ENCODE measurements at places on chromosomes 13 and 19.

DNA sequence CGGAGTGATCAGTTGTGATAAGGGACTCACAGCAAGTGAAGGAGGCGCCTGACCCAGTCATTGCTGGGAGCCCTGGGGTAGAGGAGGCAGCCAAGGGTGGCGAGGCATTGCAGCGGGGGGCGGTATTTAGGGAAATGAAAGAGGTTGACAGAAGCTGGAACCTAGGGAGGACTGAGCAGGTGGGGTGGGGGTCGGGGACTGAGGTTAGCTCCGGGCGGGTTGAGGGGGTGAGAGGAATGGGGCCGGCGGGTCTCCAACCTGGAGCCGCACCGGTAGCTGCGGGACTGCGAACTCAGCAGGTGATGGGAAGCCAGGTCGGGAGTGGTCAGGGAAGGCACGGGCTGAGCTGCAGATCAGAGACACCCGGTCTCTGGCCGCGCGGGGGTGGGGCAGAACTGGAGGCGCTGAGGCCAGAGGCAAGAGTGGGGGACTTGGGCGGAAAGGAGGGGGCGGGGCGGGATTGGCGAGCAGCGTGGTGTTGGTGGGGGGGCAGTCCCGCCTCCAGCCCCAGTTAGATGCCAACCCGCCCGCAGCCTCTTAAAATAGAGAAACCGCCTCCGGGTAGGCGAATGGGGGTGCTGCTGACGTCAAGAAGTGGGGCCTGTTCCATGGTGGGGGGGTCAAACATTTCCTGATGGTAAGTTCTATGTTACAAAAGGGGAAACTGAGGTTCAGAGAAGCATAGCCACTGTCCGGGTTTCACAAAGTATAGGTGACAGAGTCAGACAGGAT lies 1.5 kb downstream of the MAST3 start:
- no peak for DNase-seq

DNA sequence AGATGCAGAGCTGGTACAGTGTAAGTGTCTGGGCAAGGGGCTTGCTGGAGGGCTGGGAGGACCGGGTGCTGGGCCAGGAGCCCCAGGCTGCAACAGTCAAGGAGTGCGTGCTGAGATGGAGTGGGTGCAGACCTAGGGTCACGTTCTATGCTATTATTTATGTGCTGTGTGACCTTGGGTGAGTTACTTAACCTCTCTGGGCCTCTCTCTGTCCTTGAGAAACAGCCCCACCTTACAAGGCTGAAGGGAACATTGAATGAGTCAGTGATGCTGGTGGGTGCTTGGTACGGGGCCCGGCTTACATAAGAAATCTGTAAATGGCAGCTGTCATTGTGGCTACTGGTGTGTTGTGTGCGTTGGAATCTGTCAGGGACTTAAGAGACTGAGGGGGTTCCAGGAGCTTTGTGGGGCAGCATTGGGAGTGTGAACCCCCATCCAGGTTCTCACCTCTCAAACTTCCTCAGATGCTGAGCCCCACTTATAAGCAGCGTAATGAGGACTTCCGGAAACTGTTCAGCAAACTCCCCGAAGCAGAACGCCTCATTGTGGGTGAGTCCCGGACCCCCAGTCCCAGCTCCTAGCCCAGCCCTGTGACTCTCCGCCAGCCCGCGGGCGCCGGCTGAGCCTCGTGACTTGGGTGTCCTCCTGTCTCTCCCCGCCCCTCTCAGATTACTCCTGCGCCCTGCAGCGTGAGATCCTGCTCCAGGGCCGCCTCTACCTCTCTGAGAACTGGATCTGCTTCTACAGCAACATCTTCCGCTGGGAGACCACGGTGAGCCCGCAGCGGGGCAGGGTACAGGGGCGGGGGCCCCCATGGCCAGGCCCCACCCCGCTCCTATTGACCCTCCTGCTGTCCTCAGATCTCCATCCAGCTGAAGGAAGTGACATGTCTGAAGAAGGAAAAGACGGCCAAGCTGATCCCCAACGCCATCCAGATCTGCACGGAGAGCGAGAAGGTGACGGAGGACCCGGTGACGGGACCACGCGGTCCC lies 9.6 kb downstream of the GRAMD1A start:
- no peak for DNase-seq

DNA sequence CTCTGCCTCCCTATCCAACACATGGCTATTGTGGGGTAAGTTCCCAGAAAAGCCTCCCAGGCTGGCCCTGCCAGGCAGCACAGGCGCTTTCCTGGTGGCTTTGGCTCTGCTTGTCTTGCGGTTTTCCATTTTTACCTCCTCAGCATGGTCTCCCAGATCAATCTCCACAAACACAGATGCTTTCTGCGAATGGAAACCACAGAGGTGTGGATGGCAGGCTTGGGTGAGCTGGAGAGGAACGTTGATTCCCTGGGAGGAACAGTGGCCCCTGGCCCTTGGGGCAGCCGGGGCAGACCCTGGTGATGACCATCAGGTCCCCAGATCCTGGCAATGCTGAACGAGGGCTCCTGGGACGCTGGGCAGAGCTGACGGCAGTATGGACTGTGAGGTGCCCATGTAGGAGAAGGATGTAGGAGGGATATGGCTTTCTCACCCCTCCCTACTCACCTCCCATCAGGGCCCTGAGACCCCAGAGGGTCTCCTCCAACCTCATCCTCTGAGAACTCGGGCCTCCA lies 6.6 kb downstream of the C13orf46 start:
- DNase-seq: peak; percentile 6

- no peak for DNase-seq
Measured at GRCh38 chr13:29532116-29532515, 63.4 kb downstream of the SLC7A1 start.

- DNase-seq: no peak
Measured at GRCh38 chr19:7214324-7215089, 79.7 kb downstream of the INSR start.

DNA sequence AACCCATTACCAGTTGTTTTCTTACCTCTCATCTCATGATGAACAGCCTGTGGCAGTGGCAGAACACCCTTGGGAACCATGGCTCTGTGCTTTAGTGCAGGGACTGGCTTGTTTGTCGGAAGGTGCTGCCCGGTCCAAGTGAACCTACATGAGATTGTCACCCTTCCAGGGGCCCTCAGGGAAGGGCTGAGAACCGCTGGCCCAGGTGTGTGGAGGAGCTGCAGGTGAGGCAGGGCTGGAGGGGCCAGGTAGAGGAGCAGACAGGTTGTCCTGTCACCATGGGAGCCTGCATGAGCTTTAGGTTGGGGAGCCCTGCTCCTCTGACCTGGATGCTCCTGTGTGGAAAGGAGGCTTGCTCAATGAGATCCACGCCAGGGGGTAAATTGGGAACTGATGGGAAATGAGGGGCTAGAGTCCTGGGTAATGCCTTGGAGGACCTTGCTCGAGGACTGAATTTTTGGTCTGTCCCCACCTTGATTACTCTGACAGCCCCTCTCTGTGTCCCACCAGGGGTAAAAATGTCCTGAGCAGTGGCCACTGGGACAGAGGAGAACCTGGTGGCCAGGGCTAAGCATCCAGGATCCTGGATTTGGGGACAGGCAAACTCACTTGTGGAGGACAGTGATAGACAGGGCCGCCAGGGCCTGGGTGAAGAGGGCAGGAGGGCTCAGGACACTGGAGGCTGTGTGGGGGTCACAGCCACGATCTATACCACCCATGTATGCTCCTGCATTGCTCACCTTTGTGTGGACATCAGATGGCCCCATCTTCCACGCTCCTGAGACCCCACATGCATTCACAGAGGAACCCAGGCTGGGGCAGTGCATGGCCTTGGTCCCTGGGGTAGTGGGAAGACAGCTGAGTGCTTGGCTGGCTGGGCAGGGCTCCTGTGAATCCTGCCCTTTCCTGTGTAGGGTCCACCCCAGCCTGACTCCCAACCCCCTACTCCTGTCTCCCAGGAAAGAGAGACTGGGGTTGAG lies 24.1 kb upstream of the CEACAM1 start:
- no peak for DNase-seq

DNA sequence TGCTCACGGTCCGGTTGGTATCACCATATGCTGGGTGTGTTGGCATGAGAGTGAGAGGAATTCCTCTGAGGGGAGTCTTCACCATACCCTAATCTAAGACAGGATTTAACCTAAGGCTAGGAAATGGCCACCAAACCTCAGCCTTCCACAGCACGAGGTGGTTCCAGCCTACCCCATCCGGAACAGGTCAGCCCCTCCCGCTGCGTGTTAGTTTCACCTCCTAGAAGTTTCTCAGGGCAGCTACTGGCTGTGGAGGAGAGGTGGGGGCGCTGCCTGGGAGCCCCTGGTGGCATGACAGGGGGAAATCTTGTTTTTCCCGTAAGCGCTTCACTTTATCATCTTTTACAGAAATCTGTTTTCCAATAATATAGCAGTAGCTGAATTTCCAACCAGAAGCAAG lies 55.1 kb downstream of the RGCC start:
- no peak for DNase-seq

- DNase-seq: peak; percentile 93
Measured at GRCh38 chr19:57578487-57579205, at the start of gene ZNF416. TSS of gene ZNF416 (minus strand) at chr19:57578911. CDS start at chr19:57578704, 207 bp downstream.

GRCh38 chr19:32767951-32768679 lies 48.5 kb downstream of the TDRD12 start:
- DNase-seq: no peak

DNA sequence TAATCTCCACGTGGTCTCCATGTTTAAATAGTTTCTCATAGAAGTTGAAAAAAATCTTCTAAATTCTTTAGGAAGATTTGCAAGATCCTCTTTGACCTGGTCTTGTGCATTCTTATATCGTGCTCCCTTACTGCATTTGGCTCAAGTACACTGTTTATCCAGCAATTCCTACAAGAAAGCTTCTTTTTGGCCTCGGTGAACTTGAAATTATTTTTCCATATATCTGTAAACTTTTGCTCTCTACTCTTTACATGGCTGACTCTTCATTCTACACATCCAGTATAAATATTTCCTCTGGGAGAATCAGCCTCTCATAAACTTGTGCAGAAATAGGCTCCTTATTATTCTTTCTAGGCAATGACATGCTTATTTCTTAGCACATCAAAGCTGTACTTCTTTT lies 1457.9 kb upstream of the PRR20A start:
- no peak for DNase-seq

DNA sequence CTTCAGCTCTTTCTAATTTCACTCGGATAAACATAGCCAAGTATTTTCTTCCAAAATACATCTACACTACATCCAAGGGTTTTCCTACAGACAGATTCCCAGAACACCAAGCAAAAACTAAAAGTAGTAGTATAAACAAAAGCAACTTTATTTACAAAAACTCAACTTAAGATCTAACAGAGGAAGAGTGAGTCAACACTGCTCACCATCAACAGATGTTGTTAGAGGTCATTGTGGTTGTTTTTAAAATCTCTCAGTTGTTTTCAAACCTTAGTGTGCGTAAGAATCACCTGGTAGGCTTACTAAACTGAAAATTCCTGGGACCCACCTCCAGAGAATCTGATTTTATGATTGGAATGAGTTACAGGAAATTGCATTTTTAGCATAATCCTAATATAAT lies 631.7 kb upstream of the SGCG start:
- DNase-seq: no peak

DNA sequence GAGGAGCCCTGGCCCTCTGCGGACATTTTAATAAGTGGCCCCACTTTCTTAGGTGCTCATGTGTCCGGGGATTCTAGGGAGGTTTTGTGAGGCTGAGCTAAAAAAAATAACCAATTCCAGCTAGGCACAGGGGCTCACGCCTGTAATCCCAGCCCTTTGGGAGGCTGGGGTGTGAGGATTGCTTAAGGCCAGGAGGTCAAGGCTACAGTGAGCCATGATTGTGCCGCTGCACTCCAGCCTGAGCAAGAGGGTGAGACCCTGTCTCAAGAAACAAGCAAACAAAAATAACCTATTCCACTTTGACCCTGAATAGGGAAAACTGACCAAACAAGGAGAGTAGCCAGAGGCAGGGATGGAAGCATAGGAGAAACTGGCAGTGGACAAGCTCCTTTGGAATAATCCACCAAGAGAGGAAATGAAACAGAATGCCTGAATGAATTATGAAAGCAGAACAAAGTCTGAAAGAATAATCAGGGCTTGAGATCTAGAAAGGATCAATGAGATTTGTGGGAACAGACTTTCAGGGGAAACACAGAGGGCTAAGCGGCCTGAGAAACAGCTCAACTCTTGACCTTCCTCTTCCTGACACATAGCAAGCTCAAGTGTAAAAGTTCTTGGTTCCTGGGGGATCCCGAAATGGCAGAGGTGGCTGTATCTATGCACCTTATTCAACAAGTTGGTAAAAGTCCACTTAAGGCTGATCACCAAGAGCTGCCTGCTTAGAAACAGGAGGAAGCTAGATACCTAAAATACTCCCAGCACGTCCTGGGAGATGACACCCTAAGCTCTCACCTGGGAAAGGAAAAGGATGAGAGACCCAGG lies 30.1 kb upstream of the FFAR2 start:
- DNase-seq: no peak

DNA sequence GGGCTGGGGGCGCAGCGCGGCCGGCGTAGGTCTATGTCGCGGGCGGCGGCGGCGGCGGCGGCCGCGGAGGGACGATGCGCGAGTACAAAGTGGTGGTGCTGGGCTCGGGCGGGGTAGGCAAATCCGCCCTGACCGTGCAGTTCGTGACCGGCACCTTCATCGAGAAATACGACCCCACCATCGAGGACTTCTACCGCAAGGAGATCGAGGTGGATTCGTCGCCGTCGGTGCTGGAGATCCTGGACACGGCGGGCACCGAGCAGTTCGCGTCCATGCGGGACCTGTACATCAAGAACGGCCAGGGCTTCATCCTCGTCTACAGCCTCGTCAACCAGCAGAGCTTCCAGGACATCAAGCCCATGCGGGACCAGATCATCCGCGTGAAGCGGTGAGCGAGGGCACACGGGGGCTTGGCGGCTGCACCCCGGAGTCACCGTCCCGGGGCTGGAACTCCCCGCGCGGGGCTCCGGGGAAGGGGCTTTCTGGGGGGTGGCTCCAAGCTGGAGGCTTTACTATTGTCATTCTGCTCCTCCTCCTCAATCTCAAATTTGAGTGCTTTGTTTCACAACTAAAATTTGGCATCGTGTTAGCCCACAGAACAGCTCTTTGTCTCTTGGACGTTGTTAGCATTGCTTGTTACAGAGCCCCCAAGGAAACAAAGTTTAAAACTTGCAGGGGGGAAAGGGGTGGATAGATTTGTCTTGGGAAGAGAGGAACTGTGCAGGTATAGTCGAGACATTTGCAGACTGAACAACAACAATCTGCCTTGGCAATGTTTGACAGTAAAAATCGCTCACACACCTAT lies 630 bp downstream of the RAP2A start:
- DNase-seq: peak; percentile 56

DNA sequence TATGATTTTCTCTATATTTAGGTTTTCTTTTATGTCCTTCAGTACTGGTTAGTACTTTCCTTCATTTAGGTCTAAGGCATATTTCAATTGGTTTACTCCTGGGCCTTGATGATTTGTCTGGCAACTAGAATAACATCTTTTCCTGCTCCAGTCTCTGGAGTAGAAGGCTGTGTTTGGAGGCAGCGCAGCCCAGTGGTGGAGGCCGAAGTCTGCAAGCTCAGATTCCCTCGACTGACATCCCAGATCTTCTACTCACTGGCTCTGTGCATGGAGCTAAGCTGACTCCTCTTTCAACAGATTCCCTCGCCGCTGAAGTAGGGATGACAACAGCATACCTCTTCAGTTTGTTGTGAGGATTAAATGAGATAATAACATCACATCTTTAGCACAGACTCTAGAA lies 141.0 kb downstream of the RAP2A start:
- peak; percentile 50 for DNase-seq

All from glutamatergic neuron (in vitro differentiated cells).